ENCODE measurements at places on chromosomes 6 and 20. TPM values are rescaled to one million over a fixed set of nuclear protein-coding genes. Genes with fewer than 3 reads are reported as not detected.

The MLN gene
- not detected for total RNA-seq

DNA sequence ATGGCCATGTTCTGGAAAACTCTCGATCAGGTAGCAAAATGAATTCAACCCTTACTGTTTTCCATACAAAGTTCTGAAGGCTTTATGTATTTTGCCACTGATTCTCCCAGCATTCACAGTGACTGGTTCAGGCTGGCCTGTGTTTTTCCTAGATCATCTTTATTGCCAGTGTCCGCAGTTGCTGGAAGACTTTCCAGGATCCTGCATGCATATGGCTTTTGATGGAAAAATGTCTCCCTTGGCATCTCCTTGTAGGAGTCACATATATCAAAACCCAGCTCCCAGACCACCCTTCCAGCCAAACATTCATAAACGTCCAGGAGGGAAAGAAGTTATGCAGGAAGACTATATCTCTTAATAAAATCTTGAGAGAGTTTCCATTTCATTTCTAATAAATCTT is 588.8 kb downstream of the MAFB start:
- no peak for DNase-seq

GRCh38 chr6:145891565-145891964 is 72.6 kb downstream of the SHPRH start:
- no peak for DNase-seq

DNA sequence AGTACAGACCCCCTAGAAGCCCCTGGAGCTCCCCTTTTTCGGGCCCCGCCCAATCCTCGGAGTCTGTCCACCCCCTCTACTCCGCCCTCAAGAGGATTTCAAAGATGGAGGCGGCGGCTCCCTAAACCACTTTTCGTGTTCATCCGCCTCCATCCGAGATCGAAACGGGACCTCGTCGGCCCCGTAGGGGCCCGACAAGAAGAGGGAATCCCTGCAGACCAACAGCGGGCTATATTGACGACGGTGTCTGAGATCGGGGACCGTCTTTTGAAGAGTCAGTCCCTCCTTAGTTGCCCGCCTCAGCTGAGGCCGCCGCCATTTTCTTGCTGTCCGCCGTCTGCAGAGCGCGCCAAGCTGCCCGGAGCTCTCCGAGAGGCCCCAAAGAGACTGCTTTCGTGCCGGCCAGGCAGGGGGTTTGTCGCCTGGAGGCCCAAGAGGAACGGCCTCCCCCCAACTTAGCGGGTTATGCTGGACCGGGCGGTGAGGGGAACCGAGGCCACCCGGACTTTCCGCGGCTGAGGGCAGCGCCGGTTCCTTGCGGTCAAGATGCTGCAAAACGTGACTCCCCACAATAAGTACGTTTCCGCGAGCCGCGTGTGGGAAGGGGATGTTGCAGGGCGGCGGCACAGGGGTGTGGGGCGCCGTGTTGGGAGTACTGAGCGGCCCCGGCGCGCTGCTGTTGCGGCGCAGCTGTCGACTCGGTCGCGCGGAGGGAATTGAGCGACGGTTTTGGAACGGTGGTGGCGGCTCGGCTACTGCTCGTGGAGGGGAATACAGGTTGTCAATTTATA is 4.2 kb downstream of the BRD2 start:
- DNase-seq: no peak

GRCh38 chr6:2344319-2344905 is 99.0 kb upstream of the GMDS start:
- DNase-seq: no peak

DNA sequence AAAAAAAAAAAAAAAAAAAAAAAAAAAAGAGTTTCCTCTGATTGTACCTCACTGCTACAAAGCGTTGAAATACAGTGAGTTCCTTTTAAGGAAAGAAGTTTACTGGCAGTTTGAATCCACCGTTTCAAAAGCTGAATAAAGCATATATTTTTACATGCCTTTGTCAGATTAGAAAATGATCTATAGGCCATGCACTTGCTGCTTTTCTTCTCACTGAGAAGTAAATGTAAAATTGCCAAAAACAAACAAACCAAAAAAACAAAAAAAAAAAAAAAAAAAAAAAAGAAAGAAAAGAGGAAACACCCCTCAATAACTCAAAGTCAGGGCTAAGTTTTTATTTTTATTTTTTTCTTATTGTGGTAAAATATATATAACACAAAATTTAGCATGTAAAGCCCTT is 81.9 kb downstream of the LYRM4 start:
- DNase-seq: no peak

DNA sequence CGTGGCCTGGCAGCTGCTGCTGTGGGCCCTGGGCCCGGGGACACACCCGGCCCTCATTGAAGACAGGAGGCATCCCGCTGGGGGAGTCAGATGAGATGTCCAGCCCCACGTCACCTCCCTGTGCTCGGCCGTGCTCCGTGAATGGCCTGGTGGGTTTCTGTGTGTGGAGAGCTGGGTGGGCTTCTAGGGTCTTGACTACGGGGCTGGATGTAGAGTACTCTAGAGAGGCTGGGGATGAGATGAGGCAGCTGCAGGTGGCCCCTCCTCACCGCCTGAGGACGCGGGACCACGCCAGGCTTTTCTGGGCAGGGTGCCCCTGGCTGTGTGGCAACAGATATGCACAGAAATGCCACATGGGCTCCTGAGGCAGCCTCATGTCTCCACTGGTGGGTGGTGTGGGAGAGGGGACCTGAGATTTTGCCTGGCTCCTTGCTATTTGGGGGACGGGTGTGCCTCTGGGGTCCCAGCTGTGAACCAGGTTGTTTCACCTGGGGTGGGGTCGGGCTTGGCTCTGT is 8.4 kb upstream of the BHLHE23 start:
- no peak for DNase-seq

GRCh38 chr20:48326868-48327267 is 500.9 kb downstream of the PREX1 start:
- DNase-seq: peak; percentile 41

GRCh38 chr6:85673198-85674139 is 30.8 kb upstream of the SYNCRIP start:
- no peak for DNase-seq

Measured in RPMI7951 (cell line).